Tracheal epithelial cell (primary cell): ENCODE measurements at places on chromosomes 11 and 22. TPM values are rescaled to one million over a fixed set of nuclear protein-coding genes. Genes with fewer than 3 reads are reported as not detected.

Gene ALDH3B1
- total RNA-seq, result 3.9 and 11.7 TPM in 2 replicates

Gene USP2
- total RNA-seq, result 0.96 TPM in 1 of 2 replicates, not detected in the other

Gene DDTL
- 0.43 TPM in 1 of 2 replicates, not detected in the other for total RNA-seq

Gene PNPLA3
- total RNA-seq, result 3.0 and 3.1 TPM in 2 replicates

Gene BUD13
- total RNA-seq, result 11.3 and 12.0 TPM in 2 replicates

Gene SLC22A9
- total RNA-seq, result not detected in 2 replicates

Gene B3GAT3
- total RNA-seq, result 45.1 and 50.5 TPM in 2 replicates
